GM04503 (cell line): ENCODE measurements at places on chromosomes 16 and 17.

DNA sequence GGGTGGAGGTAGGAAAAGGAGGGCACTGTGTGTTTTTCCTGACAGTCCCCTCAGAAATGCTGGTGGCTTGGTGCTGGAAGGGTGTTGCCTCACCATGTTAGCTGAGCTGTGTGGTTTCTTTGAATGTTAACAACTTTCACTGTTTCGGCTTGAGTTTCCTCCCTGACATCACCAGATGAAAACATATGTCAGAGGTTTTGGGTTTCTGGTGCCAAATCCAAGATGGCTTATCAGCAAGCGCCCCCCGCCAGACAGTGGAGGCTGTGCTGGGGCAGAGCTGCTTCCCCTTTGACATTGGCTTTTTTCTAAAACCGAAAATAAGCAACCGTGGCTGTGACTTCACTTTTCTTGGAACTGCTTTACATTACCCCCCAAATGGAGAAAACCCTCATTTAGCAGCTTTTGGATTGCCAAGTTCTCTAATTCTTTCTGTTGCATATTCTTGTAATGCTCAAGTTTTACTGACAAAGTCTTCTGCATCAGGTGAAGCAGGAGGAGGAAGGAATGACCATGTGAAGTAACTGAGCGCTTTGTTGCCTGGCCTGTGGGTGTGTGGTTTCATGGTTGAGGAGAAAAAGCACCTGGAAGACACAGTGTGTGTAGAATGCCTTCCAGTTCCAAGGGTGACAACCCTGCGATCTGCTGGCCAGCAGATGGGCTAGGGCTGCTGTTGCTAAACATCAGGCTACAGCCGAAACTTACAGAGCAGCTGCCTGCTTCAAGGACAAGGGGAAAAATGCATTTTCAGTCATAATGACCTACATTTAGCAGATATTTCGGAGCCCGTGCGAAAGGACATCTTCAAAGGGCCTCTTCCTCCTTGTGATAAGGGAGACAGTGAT lies 9.7 kb downstream of the RMI2 start:
- DNase-seq, result no peak

- DNase-seq, result no peak
These were observed 1.7 kb upstream of the NLRC3 start for GRCh38 chr16:3578610-3579551.

- DNase-seq, result no peak
These were observed 93.0 kb downstream of the RAP1GAP2 start for GRCh38 chr17:2889256-2889655.

DNA sequence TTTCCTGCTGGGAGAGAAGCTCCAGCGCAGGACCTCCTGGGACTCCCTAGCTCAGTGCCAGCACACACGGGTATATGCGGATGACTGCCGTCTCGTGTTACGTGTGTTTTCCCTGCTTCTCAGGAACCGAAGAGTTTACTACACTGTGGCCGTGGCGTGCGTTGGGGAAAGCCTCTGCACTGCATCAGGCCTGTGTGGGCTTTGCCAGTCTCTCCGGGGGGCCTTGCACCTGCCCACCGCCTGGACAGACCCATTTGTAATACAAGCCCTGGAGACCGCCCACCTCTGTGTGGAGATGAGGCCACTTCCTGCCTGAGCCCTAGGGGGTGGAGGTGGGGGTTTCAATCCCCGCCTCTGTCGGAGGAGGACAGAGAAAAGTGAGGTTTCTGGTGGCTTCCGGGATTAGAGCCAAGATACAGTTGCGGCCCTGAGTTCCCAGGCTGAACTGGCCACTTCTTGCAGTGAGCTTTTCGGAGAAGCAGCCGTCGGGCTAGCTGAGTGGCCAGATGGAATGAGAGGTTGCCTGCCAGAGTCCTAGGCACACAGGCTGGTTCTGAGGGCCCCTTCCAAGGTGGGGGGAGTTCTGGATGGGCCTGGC lies 43.4 kb upstream of the GSE1 start:
- no peak for DNase-seq
